H1 (cell line): ENCODE measurements at places on chromosomes 6 and 20. TPM values are rescaled to one million over a fixed set of nuclear protein-coding genes. Genes with fewer than 3 reads are reported as not detected.

- H3K36me3 ChIP-seq = peaks cover 12% of the 10 kb centered on the region; the same call in 1 of the 2 replicates
- no peak for DNase-seq
- no peaks in the 10 kb centered on the region for H3K4me1 ChIP-seq
- H3K27ac ChIP-seq = no peak overlapping the region
- no peaks in the 10 kb centered on the region for H3K27me3 ChIP-seq
These were observed 34.6 kb upstream of the PNPLA1 start for GRCh38 chr6:36235309-36235708.

The CDH26 gene
- total RNA-seq = 1.7 and 2.3 TPM in 2 replicates

DNA sequence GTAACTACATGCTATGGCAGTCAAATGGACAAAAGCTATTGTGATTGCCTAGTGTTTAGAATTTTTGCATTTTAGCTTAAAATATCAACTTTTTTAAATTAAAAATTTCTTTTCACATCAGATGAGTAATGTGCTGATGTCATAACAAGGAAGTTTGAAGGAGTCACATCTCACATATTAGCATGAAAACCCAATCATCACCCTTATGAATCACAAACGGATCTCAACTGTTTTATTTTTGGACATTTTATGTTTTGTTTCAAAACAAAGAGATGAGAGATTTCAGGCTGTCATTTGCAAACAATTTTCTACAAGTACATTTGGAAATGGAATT, 53.6 kb upstream of the TRERF1 start:
- no peaks in the 10 kb centered on the region for H3K36me3 ChIP-seq
- no peak for DNase-seq
- no peak overlapping the region for H3K4me3 ChIP-seq
- no peak overlapping the region for H3K27ac ChIP-seq
- H3K4me1 ChIP-seq = no peaks in the 10 kb centered on the region

The ALDH8A1 gene
- 0.28 TPM in 1 of 2 replicates, not detected in the other for total RNA-seq

DNA sequence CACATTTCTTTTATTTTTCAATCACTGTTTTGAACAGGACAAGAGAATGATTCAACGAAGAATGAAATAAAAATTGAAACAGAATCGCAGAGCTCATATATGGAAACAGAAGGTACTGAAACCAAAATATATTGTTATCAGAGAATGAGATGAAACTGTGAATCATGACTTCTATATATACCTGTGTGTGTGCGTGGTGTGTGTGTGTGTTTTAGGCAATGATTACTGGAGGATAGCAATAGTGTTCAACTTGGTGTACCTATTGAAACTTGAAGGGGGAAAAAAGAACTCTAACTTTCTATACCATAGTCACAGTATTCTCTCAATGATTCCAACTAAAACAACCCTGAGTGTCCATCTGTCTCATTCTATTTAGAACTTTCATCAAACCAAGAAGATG, 586.6 kb downstream of the KIF16B start:
- H3K27me3 ChIP-seq = no peaks in the 10 kb centered on the region
- no peak overlapping the region for H3K4me3 ChIP-seq
- H3K27ac ChIP-seq = no peak overlapping the region
- H3K36me3 ChIP-seq = no peaks in the 10 kb centered on the region
- 0 out of 2 replicates have a peak, but pooled peaks cover 3% of the 10 kb centered on the region for H3K4me1 ChIP-seq

DNA sequence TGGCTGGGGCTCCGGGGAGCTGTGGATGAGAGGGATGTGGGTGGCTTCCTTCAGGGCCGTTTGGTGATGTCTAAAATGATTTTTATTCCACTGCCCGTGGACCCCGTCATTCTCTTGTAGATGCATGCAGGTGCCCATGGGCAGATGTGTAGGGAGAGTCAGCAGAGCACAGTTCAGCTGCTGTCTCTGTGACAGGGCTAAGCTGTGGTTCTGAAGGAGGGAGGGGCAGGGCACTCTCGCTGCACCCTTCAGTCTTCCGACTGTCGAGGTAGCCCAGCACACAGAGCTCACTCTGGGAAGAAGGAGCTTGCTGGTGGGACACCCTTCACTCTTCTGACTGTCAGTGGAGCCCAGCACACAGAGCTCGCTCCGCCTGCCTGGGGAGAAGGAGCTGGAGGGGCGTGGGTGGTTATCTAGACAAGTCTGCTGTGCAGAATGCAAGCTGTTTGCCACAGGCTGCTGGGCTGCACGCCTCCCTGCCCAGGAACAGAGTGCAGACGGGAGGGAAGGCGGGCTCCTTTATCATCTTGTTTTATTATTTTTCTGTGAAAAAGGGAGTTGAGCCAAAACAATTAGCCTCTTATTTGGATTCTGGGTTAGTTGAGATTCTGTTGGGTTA, 28.4 kb upstream of the ADRM1 start:
- H3K27me3 ChIP-seq = no peaks in the 10 kb centered on the region
- no peak for DNase-seq
- H3K4me3 ChIP-seq = no peak overlapping the region
